SK-N-SH (cell line): ENCODE measurements at places on chromosomes 12 and 14.

GRCh38 chr12:131387281-131388163, 323.4 kb upstream of the SFSWAP start:
- no peak for DNase-seq

- no peak for DNase-seq
Observed at GRCh38 chr12:132710043-132710404, 618 bp upstream of the PGAM5 start.

DNA sequence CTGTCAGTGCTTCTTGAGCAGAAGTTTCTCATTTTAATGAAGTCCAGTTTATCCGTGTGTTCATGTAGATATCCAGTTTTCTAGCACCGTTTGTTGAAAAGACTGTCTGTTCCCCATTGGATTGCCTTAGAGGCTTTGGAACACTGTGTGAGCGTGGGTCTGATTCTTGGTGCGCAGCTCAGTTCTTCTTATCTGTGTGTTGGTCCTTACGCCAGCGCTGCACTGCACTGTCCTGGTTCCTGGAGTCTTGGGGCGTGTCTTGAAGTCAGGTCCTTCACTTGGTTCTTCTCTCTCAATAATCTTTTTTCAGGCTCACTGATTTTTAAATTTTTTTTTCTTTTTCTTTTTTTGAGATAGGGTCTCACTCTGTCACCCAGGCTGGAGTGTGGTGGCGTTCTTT, 25.5 kb downstream of the EP400 start:
- no peak for DNase-seq

DNA sequence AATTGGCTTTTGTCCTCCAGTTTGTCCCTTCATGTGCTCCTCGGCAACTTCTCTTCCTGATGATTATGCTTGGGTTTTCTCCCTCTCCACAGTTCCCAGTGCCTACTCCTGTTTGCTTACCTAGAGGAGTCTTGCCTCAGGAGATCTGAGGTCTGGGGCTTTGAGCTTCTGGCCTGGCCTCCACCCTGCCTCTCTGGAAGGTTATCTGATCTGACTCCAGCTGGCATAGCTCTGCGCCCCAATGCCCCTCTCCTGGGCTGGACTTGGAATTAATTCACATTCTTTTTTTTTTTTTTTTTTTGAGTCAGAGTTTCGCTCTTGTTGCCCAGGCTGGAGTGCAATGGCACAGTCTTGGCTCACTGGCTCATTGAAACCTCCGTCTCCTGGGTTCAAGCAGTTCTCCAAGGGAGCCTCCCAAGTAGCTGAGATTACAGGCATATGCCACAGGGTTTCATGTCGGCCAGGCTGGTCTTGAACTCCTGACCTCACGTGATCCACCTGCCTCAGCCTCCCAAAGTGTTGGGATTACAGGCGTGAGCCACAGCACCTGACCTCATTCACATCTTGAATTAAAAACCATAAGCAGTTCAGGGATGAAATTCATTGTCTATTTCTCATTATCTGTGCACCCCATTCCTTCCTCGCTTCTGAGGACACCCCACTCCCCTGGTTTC, 33.5 kb downstream of the CFL2 start:
- peak; percentile 32 for DNase-seq

DNA sequence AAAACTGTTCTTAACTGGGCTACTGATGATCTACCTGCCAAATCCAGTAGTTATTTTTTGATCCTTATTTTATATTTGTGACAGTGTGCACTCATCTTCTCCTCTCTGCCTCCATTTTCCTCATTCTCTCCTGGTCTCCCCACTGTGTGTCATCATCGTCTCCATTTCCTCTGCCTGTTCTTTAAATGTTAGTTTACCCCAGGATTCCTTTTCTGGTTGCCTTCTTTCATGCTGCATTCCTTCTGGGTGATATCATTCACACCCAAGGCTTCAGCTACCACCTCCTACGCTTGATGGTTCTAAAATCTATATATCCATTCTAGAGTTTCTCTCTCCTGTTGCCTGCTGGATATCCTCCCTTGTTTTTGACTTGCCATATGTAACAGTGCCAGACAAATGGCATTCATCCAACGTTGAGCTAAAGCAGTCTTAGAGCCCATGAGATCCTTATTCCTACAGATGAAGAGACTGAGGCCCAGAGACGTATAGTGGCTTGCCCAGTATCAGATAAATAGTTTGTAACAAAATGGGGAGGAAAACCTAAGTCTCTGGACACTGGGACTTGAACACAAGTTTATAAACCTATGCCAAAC, 109.5 kb downstream of the DIP2B start:
- no peak for DNase-seq

DNA sequence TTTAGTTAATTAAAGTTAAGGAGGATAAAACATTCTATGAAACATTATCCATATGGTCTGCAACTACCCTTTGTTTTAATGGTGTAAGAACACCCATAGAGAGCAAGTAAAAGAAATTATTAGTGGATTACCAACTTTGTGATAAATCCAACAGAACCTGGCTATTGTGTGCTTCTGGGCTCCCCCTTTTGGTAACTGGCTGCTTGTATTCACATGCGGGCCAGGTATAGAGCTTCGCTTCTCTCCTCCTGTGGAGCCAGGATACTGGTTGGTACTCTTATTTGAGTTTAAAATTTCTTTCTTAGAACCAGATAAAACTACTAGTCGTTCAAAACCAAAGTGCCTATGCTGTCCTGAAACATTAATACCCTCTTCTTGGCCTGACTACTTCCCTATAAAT, 81.0 kb downstream of the PTPRR start:
- no peak for DNase-seq

GRCh38 chr14:29037411-29037810, 270.8 kb downstream of the FOXG1 start:
- DNase-seq = no peak

GRCh38 chr14:45222485-45223262, 30.3 kb downstream of the MIS18BP1 start:
- no peak for DNase-seq

GRCh38 chr14:91997492-91997891, 42.4 kb downstream of the TRIP11 start:
- no peak for DNase-seq

- no peak for DNase-seq
Observed at GRCh38 chr14:96693252-96693820, 103.8 kb upstream of the VRK1 start.

GRCh38 chr12:38384816-38385378, 68.3 kb downstream of the ALG10B start:
- DNase-seq = peak; percentile 0

GRCh38 chr12:9669534-9669933, at the start of gene CLEC2D:
Gene CLEC2D, plus strand, starts transcription at chr12:9669713. Its CDS starts 22 bp downstream, at chr12:9669735.
- no peak for DNase-seq

DNA sequence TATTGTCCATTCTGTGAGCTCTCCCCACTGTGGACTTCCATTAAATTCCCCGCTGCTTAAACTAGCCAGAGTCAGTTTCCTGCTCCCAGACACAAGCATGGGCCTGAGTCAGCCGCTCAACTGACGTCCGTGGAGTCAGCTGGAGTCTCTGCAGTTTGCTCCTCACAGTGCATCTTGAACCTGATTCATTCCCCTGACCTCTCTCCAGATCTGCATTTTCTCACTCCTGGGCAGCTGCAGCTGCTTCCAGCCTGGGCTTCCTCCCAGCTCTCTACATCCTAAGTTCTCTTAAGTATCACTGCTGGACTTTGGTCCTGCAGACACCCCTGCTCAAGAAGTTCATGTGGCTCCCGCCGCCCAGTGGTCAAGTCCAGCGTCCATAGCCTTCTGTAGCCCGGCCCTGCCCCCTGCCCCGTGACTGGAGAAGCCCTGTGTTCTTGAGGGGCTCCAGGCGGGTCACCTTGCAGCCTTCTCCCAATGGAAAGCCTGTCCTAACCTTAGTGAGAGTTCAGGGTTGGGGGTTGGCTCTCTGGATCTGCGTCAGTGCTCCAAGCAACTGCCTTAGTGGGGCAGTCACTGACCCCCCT, 20.0 kb downstream of the NFKBIA start:
- DNase-seq = no peak

- no peak for DNase-seq
Observed at GRCh38 chr12:26361964-26362363, 166.6 kb downstream of the SSPN start.

- DNase-seq = no peak
Observed at GRCh38 chr12:5114436-5114835, 70.8 kb downstream of the KCNA5 start.

DNA sequence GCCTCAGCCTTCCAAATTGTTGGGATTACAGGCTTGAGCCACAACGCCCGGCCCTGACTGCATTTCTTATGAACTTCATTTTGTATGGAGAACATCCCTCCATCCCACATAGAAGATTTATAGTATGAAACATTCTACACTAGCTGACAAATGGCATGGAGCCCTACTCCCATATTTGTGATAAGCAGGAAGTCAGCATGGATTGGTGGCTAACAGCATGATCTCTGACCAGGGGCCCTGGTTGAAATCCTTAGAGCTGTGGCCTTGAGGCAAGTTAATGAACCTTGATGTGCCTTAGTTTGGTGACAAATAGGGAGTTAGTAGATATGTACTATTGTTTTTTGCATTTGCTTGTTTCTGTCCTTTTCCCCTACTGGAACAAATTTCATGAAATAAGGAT, 12.3 kb downstream of the IFI27L1 start:
- no peak for DNase-seq

DNA sequence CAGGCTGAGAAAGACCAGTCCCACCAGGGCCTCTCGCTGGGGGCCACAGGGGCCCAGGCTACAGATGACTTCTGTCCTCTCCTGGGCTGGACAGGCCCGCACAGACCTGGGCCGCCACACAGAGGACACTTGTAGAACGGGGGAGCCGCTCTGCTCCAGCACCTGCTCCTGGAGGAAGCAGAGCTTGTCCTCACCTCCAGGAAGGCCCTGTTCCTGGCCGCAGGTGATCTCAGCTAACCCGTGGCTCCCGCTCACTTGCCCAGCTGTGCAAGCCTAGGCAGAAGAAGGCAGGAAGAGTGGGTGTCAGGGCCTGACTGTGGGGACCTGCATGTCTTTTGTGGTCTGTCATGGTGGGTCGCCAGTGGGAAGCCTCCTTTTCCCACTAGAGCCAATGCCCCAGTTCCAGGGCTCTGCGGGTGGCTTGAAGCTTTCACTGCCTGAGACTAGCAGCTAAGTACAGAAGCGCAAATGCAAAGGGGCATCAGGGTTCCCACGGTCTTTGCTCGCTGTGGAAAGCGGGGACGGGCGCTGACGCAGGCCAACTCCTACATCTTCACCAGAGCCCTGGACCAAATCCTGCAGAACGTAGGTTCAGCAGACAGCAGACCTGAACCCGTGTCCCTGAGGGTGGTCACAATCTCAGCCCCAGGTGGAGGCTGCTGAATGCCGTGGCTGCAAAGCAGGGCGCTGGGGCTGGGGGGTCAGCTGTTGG, 8.8 kb upstream of the CEP170B start:
- DNase-seq = no peak

GRCh38 chr12:104519190-104520019, 62.7 kb downstream of the CHST11 start:
- no peak for DNase-seq

- peak; percentile 21 for DNase-seq
Observed at GRCh38 chr14:104634138-104634760, 29.7 kb upstream of the TMEM179 start.

DNA sequence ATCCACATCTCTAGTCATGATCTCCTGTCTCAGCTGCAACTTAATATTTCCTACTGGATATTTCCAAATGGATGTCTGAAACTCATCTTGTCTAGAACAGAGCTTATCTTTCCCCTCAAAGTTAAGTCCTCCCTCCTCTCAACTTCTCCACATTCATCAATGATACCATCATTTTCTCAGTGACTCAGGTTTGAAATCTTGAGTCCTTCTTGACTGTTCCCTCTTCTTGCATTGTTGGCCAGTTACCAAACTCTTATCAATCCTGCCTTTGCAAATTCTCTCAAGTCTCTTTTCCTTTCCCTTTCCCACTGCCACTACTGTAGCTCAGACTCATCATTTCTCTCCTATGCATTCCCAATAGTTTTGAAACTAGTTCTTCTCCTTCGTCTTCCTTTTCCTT, 14.3 kb upstream of the CHURC1 start:
- no peak for DNase-seq

- no peak for DNase-seq
Observed at GRCh38 chr12:13104409-13104808, 942 bp upstream of the GSG1 start.

- DNase-seq = no peak
Observed at GRCh38 chr14:75280831-75281653, 2.4 kb downstream of the FOS start.

- no peak for DNase-seq
Observed at GRCh38 chr12:31517994-31518393, 72.9 kb downstream of the DENND5B start.

GRCh38 chr14:94098326-94098992, 12.1 kb upstream of the IFI27 start:
- no peak for DNase-seq

DNA sequence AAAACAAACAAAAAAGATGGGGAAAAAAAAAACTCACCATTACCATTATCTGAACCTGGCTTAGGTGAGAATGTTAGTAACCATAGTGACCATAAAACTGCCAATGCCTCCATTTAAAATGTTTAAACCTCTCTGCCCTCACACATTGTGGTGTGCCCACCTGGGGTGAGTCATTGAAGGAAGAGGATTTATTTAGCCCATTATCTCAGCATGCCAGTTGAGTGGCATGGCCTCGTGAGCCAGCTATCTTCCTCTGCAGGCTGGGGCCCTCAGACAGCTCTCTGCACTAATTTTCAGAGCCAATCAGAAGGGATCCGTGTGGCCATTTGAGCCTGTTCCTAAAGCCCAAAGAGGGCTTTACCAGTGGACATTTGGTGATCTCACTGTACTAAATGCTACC, 81.8 kb upstream of the CCDC198 start:
- DNase-seq = no peak

GRCh38 chr12:4275016-4275869, 1.7 kb downstream of the CCND2 start:
- no peak for DNase-seq

GRCh38 chr12:69417741-69418167, 52.4 kb upstream of the FRS2 start:
- no peak for DNase-seq

- no peak for DNase-seq
Observed at GRCh38 chr14:72333357-72333756, 401.1 kb downstream of the RGS6 start.

DNA sequence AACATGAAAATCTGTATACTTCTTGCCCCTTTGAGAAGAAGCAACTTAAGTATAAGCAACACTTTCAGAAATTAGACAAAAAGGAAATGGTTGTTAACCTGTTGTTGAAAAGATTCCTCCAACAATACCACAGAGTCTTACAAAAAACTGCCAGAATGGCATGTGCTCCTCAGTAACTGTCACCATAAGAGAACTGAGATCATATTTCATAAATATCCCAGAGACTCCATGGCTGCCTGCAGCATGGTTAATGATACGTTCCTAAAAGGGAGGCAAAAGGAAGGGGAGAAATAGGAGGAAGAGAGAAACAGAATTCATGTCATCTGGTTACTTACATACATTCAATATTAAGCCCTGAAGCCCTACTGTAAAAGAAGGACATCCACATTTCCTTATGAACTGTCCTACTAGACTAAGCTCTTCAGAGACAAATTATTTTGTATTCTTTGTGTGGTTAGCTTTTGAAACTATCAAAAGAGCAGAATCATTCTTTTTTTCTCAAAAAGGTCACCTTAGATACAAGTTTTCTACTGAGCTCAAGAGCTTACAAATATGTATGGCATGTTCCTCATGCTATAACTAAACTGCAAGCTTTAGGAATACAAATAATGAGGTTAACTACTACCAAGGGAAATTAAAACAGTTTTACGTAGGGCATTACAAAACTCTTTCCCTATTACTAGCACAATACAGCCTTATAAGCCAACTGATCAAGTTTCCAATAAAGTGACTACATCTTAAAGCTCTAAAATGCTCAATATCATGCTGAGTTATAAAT, 37.8 kb downstream of the ERGIC2 start:
- DNase-seq = no peak

- no peak for DNase-seq
Observed at GRCh38 chr12:84464616-84465015, 448.0 kb downstream of the SLC6A15 start.
